Renal cortical epithelial cell (primary cell): ENCODE measurements at places on chromosomes 11 and 22.
A peak's percentile ranks its signal among the peaks of the same experiment; 100 is the strongest.

- peak; percentile 93 for DNase-seq
These were observed 7.0 kb upstream of the MALAT1 start for GRCh38 chr11:65491614-65492386.

DNA sequence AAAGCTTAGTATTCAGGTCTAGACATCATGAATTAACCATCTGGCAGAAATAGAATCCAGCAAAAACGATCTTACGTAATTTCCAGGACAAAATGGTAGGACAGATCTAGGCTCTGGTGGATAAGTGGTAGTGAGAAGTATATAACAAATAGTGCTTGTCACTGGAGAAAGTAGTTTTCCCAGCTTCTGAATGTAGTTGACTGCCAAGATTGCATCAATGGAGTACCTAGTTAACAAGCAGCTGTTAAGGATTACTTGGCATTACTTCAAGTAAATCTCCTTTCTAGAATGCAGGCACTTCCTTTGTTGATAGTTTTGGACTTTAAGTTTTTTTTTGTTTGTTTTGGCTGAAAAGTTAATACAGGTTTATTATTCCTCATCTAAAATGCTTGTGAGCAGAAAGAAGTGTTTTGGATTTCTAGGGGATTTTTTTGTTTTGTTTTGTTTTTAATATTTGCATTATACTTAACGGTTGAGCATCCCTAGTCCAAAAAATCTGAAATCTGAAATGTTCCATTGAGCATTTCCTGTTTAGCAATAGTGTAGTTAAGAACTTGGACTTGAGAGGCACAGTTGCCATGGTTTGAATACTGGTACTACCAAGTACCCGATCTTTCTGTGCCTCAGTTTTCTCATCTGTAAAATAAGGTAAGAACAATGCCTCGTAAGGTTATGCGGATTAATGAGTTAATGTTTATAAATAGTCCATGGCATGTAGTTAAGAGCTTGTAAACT lies 20.3 kb downstream of the FAM118B start:
- DNase-seq, result peak; percentile 81

GRCh38 chr11:111871693-111872161 lies 346 bp upstream of the ALG9 start:
- DNase-seq, result peak; percentile 1

GRCh38 chr11:112179601-112180000 lies 4.3 kb downstream of the BCO2 start:
- no peak for DNase-seq

DNA sequence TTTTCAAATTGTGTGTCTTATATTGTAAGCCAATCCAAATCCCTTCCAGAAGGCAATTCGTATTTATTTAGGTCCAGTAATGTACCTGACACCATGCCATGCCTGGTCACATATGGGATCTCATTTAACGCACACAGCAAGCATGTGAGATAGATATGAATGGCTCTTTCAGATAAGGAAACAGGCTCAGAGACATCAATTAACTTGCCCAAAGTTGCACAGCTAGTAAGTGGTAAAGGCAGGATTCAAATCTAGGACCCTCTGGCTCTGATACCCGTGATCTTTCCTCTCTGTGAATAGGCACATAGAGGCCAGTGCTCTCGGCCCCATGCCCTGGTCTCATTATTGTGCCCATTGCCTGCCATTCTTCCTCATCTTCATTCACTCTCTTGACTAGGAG lies 34.3 kb downstream of the KCNJ4 start:
- DNase-seq, result no peak

DNA sequence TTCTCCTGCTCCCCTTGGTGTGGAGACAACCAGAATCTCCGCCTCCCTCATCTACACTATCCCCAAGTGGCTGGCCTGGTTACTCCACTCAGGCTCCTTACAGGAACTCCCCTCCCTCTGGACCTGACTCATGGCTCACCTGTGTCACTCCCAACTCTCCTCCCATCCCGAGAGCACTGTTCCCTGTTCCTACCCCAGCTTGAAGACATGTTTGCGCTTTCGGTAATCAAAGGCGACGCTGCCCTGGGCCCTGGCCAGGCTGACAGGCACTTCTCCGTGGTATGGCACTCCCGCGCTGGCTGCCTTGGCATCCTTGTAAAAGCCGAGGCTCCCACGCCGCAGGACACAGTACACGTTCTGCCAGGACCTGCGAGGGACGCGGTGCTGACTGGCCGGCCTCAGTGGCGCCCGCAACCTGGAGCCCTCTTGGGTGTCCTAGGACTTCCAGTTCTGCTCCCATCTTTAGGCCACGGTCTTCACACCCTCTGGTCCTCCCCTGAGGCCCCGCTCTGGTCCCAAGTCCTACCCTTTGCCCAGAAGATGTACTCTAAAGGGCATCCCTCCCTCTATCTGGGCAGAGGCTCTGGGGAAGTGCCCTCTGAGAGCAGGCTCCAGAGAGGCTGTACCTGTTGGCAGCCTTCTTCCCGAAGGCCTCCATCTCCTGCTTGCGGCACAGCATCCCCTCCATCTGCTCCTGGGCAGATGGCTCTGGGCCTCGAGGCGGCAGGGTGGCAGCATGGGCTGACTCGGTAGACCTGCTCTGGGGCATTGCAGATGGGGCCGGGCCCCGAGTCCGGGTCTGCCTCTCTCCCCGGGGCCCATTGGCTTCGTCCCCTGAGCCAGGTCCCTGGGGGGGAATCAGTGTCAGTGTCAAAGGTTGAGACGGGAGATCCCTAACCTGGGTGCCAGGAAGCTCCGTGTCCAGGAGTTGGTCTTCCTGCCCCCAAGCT lies 9.4 kb upstream of the RBM4B start:
- no peak for DNase-seq

GRCh38 chr11:65578667-65579066 lies 2.8 kb downstream of the EHBP1L1 start:
- no peak for DNase-seq

DNA sequence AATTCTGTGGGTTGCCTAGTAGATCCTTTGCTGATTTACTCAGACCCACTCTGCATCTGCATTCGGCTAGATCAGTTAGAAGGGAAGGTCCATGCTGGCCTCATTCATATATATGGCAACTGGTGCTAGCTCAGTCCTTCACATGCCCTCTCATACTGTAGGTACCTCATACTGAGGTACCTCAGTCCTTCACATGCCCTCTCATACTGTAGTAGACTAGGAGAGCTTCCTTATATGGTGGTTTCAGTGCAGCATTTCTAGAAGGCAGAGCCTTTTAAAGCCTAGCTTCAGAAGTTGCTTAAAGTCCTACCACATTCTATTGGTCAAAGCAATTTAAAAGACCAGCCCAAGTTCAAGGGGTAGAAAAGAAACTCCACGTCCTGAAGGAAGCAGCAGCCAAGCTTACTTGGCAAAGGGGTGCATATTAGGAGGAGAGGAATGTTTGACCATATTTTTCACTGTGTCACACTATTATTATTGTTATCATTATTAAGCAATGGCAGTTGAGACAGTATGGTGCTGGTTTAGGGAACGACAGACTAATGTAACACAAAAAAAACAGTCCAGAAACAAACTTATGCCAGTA lies 356.4 kb downstream of the DYNC2H1 start:
- DNase-seq, result no peak
